ENCODE measurements at places on chromosomes 16 and 17.
A peak's percentile ranks its signal among the peaks of the same experiment; 100 is the strongest.

DNA sequence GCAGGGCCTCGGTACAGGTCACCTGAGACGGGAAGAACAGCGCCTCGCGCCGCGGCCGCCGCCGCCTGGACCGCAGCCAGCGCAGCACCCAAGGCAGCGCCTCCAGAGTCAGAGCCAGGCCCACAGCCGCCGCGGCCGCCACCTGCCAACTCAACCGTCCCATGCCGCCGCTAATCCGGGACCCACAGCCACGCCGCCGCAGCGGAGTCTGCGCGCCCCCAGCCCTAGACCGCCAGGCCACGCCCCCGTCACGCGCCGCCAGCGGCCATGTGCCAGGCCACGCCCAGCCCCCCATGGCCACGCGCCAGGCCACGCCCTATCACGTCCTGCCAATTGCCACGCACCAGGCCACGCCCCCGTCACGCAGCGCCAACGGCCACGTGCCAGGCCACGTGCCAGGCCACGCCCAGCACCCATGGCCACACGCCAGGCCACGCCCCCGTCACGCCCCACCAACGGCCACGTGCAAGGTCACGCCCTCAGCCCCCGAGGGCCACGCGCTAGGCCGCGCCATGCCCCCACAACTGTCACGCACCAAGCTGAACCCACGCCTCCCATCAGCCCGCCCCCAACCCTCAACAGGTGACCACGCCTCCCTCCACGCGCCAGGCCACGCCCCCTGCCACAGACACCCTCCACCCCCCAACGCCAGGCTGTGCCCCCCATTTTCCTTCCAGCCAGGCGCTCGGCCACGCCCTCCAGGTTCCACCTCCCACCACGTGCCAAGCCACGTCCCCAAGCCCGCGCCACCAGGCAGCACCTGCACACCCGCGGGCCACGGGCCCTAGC lies at the start of gene PLD6:
Gene PLD6 (minus strand): TSS at position 210 of the 789 bp plus-strand sequence. CDS start 47 bp downstream, at position 163.
- DNase-seq, result peak; percentile 74

DNA sequence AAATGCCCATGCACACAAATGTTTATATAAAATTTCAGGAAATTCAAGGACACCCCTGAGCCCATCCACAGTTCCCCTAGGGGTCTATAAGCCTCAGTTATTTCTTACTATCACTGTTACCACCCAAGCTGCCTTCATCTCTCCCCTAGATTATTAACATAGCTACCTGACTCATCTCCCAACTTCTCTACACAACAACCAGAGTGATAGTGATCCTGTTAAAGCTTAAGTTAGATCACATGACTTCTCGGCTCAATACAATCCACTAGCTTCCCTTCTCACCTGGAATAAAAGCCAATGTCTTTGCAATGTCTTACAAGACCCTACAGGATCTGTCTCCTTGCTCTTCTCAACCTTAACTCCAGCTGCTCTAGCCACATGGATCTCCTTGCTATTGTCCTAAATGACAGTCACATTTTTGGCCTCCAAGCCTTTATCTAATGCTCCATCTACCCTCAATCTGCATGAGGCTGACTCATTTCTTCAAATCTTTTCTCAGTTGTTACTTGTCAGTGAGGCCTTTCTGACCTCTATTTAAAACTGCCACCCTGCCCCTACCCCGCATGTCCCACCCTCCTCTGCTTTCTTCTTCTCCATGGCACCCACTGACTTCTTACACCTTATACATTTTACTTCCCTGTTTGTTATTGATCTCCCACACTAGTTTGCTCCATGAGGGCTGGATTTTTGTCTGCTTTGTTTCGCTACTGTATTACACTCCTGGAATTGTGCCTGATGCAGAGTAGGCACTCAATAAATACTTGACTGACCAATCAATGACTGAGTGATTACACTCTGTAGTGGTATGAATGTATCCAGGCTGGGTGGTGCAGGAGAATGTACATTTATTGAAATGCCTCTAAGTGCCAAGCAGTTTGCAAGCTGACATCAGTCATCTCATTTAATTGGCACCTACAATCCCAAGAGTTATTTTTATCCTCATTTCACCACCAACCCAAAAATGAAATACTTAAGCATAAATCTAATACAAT lies 5.2 kb upstream of the LIG3 start:
- DNase-seq, result no peak

DNA sequence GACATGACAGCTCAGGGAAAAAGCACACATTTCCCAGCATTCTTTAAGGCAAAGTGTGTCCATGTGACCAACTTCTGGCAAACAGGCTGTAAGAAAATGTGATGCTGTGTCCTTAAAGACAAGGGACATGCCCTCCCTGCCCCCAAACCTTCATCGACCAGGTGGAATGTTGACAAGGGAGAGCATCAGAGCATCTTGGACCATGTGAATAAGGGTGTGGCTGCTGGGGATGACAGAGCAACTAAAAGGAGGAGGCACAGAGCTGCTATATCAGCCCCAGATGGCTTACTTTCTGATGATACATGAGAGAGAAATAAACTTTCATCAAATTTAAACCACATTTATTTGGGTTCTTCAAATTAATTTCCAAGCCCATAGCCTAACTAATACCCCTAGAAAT lies 2.2 kb upstream of the ZNF23 start:
- DNase-seq, result no peak

GRCh38 chr16:52578007-52578828 lies 31.3 kb upstream of the TOX3 start:
- no peak for DNase-seq

DNA sequence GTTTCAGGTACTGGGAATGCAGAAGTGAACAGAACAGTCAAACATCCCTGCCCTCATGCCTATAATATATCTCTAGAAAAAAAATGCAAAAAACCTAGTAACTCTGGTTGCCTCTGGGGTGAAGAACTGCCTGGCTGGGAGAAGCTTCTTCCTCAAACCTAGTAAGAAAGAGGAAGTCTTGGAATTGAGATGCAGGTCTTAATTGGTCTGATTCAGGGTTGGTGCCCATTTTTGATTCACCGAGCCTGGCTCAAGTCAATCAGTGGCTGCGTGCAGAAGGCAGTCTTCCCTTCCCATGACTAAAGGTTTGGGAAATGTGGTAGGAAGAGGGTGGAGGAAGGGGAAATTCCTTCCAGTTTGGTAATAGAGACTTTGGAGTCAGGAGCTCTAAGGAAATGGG lies 22.4 kb downstream of the CDRT15 start:
- DNase-seq, result no peak

DNA sequence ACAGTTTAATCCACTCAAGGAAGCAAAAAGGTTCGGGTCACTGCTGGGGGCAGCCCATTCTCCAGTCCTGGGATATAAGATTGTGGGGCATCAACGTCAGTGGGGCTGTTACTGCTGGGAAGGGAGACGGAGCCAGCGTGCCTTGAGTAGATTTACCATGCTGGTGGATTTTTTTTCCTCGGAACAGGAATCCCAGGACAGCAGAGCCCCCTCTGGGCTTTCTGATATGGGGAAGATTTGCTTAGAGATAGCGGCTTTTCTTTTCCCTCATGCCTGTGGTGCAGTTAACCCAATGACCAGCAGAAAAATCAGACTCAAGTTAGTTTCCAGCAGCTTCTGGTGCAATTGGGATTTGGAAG lies 35.4 kb downstream of the WSCD1 start:
- DNase-seq, result no peak

- DNase-seq, result no peak
These were observed 13.4 kb downstream of the RTN4RL1 start for GRCh38 chr17:2011411-2012371.
